Breast epithelium (tissue), 4 donors: ENCODE measurements at places on chromosomes 6 and 20. TPM values are rescaled to one million over a fixed set of nuclear protein-coding genes. Genes with fewer than 3 reads are reported as not detected.

DNA sequence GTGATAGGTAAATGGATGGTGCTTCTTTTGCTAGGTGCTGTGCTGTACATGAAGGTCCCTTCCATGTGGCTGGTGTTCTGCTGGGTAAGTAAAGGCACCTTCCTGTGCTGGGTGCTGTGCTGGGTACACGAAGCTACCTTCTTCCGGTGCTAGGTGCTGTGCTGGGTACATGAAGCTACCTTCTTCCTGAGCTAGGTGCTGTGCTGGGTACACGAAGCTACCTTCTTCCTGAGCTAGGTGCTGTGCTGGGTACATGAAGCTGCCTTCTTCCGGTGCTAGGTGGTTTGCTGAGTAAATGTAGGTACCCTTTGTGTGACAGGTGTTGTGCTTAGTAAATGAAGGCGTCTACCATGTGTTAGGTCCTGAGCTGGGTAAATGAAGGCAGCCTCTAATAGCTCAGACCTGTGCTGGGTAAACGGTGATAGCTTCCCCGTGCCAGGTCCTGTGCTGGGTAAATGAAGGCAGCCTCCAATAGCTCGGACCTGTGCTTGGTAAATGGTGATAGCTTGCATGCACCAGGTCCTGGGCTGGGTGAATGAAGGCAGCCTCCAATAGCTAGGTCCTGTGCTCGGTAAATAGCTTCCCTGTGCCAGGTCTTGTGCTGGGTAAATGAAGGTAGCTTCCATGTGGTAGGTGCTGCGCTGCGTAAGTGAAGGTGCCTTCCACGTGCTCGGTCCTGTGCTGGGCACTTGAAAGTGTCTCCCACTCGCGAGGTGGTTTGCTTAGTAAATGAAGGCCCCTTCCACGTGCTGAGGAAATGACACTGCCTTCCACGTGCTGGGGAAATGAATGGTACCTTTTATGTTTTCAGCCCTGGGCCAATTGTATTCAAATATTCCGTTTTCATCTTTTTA, 115.5 kb downstream of the ERMARD start:
- DNase-seq = no peak

DNA sequence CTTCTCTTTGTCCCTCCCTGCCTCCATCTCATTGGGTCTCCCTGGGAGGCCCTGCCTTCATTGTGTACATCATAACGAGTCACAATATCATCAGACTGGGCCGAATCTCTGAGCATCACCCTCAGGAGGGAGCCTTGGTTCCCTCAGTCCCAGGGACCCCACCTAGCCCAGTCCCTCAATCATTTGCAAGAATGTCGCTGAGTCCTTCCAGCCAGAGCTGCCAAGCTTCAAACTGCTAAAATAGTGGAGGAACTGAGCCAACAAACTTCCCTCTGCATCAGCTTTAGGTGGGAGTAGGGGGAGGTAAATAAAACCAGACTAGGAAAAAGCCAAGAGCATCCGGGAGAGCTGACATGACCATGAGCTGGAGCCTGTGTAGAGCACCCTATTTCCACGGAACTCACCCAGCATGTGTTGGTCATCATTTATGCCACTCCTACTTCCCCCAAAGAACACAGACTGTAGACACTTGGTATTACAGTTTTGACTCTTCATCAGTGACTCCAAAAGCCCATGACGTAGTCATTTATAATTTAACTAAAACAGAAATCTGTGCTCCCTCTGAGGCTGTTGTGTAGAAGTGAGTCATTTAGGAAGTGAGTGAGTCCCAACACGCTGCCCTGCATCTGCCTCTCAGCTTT, 28.8 kb upstream of the IL17A start:
- no peak for DNase-seq

- DNase-seq = no peak
Measured at GRCh38 chr6:37347670-37348111, 6.1 kb upstream of the RNF8 start.

- DNase-seq = no peak
Measured at GRCh38 chr6:130362128-130362527, 3.7 kb upstream of the TMEM200A start.

DNA sequence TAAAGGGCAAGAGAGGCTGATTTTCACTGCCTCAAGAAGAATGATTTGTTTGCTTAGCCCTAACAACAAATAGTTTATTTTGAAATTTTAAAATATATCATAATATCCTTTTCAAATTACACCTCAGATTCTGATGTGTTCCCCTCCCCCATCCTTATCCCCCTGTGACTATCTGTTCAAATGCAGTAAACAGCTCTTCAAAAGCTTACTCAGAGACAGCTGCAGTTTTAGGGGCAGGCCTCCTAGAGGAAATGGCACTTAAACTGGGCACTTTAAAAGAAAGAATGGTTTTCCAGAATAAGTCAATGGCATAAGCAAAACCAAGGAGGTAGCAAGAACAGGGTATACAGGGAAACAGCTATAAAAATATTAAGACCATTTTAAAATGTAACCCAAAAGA, 118.6 kb upstream of the UST start:
- DNase-seq = no peak

DNA sequence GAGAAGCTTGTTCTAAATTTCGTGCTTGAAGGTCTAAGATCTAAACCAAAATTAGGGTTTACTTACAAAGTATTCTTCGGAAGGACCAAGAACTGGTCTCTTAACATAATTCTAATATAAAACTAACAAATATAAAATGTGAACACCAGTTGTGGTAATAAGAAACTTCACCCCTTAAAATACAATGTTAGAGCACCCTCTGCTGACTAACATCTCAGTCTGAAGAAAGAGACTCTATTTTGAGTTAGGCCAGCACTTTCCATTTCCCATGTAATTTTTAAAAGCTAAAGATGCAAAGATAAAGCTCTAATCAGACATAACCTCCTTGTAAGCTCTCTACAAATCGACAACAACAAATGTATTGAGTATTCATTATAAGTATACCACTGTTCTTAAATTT, 24.6 kb downstream of the ATG5 start:
- DNase-seq = no peak

DNA sequence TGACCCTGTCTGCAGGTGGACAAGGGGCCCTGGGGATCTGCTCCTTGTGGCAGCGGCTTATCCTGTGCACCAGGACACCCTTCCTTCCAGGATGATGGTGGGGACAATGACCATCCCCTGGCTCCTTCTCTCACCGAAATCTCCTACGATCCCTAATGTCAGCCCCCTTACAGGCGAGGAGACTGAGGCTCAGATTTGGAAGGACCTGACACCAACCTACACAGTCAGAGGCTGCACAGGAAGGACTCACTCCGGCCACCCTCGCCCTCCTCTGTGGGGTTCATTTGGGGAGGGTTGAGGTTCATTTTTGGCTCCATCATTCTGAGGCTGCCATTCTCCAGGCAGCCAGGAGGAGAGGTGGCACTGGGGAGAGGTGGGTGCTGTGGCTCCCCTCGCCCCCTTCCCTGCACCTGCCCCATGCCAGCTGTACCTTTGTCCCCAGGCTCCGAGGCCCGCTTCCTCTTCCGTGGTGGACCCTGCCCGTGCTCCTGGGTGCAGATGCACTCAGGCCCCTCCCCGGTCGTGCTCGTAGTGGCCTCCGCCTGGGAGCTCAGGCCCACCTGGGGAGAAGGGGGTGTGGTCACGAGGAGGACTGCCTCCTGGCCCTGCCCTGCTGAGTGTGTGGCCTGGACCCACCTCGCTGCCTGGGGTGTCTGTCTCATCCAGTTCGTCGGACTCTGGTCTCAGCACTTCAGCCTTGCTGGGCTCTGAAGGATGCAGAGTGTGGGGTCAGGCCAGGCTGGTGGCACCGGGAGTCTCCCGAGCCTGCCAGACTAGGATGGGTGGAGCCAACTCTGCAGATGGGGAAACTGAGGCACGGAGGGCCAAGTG, 5.3 kb upstream of the CABLES2 start:
- no peak for DNase-seq

DNA sequence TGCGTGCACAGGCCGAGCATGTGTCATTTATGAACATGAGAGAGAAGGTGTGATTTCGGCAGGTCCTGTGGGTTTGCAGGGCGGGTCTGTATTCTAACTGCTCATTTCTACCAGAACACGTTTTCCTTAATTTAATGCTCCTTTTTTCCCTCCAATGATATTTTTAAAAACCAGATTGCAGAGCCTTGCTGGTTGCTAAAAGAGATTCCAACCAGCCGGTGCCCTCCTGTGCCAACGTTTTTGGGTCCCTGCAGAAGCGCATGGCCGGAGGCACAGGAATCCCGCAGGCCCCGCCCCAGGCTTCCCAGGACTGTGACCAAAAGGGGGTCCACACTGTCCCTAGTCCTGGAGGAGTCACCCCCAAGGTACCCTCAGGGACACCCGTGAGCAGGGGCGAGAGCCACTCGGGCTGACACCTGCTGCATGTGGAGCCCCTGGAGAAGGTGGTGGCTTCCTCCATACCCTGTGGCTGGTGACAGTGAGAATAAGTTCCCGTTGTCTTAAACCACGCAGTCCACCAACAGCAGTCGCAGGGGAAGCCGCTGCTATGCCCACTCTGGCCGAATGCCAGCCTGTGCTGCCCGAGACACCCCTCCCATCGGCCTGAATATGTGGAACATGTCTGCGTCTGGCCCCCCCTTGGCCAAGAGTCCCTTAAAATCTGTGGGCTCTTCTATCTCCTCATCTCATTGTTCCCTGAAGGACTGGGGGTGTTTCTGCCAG, 15.7 kb upstream of the NTSR1 start:
- DNase-seq = no peak

DEFB110 gene
- total RNA-seq = not detected

- DNase-seq = no peak
Measured at GRCh38 chr6:34095741-34096140, 50.1 kb downstream of the GRM4 start.

DNA sequence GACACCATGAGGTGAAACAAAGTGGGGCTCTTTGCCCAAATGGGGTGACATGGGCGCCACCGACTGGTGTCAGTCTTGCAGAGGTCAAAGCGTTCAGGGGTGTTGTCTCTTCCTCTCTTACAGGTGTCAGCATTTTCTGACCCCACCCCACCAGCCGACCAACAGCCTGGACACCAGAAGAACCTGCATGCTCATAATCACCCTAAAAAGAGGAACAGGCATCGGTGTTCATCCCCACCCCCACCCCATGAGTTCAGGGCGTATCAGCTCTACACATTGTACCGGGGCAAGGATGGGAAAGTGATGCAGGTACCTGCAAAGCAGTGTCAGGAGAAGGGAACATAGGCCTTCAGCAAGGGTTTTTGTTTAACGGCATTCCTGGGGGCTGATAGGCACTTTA, 14.8 kb downstream of the LYRM2 start:
- DNase-seq = no peak

SNAP25 gene
- total RNA-seq = 1.6 TPM

MEI4 gene
- not detected for total RNA-seq

DNA sequence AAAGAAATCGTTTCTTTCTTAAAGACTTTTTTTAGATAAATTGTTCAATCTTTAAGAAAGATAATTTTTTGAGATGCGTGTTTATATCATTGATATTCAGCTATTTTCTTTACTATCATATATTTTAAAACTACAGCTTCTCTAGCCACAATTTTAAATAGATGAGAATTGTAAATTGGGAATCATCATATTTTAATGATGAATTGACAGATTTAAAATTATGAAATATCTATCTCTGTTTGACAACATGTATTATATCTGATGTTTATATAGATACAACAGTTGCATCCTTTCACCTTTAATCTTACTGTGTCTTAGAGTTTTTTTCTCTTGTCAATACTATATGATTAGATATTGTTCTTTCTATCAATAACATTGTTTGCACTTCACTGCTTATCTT, 762.3 kb upstream of the GJE1 start:
- no peak for DNase-seq

DNA sequence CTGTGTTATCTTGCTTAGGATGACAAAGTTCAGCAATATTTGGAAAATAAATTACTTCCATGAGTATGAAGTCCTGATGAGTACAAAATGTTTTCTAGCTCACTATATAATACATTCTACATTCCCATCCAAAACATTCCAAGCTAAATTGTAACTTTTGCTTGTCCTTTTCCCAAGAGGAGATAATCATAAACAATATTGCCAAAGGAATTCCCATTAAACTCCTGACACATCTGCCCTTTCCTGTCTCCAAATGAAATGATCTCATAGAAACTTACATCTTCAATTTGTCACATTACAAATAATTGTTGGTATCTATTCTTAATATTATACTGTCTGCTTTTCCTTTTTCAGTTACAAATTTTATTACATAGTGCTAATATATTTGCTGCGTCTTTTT, 20.4 kb upstream of the SENP6 start:
- DNase-seq = no peak

GRCh38 chr6:163761481-163761880, 347.0 kb downstream of the QKI start:
- DNase-seq = no peak

- DNase-seq = no peak
Measured at GRCh38 chr6:63643862-63644261, 8.3 kb downstream of the PHF3 start.

- no peak for DNase-seq
Measured at GRCh38 chr6:160972111-160972510, 19.5 kb upstream of the MAP3K4 start.
